Right lobe of liver (tissue), 6 donors: ENCODE measurements at places on chromosomes 7 and 10.

- no peak for DNase-seq
Observed at GRCh38 chr7:64907641-64908326, 4.7 kb downstream of the ZNF273 start.

- DNase-seq = no peak
Observed at GRCh38 chr10:117590101-117590875, 47.7 kb downstream of the EMX2 start.

- DNase-seq = no peak
Observed at GRCh38 chr10:33370434-33370930, 36.0 kb upstream of the NRP1 start.

DNA sequence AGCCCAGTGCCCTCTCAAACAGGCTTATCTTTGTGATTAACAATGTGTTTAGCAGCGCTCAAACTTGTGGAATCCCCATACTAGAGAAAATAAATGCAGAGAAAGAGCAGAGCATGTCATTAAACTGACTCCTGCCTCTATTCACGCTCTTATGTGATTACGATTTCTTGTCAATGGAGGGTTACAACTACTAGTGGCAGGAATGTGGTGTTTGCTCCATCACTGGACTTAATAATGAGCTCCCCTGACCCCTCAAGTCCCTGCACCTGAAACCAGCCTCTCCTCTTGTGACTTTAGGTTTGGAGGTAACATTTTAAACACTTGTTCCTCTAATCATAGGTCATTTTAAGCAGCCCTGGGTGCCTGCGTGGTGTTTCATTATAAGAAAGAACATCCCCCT is 121.9 kb downstream of the PLPP4 start:
- DNase-seq = no peak

GRCh38 chr7:144481833-144482232 is 78.3 kb upstream of the NOBOX start:
- no peak for DNase-seq

DNA sequence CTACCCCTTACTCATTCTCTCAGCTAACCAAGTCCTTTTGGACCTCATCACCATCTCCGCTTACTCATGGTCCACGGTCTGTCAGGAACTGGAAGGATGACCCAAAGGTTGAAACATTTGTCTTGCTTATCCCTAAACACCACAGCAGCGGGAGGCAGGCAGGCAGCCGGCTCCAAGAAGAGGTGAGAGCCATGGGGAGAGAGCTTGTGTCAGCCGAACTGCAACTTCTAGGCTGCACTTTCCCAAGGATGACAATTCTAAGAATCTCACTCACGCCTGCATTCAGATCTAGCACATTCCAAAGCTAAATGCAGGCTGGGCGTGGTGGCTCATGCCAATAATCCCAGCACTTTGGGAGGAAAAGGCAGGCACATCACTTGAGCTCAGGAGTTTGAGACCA is 86.0 kb downstream of the SPDYE5 start:
- DNase-seq = no peak

GRCh38 chr7:98372993-98373392 is 27.9 kb downstream of the BAIAP2L1 start:
- DNase-seq = no peak

GRCh38 chr7:40694026-40694809 is 559.4 kb downstream of the SUGCT start:
- DNase-seq = no peak

DNA sequence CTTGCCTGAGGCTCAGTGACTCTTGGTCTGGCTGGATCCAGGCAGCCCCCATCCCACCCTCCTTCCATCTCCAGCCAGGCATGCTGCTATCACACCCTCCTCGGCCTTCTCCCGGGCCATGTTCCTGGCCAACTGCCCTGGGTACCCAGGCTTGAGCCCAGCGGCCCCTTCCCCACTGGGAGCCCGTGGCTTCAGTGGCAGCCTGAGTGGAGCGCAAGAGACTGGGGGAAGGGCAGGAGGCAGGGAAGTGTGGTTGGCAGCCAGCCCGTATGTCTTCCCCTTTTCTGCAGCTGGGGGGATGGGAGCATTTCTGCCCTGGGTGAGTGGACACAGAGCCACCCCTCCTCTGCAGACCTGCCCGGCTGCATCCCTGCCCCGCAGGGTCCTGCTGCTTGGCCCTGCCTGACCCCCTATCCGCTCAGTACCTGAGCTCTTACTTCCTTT is 148.5 kb downstream of the ARHGAP22 start:
- no peak for DNase-seq

DNA sequence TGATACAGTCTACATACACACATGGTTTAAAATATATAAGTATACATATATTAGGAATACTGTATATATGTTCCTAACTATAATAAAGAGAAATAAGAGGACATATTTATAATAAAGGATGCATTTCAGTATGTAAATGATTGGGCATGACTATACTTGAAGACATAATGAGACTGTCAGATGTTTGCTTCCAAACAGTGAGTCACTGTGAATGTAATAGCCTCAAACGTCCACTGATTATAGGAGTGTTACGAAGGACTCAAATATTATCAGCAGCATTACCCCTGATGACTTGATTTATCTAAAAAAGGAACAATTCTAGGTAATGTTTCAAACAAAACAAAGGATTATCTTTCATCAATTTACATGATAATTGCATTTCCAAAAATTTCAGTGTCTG is 39.9 kb upstream of the NRBF2 start:
- no peak for DNase-seq

DNA sequence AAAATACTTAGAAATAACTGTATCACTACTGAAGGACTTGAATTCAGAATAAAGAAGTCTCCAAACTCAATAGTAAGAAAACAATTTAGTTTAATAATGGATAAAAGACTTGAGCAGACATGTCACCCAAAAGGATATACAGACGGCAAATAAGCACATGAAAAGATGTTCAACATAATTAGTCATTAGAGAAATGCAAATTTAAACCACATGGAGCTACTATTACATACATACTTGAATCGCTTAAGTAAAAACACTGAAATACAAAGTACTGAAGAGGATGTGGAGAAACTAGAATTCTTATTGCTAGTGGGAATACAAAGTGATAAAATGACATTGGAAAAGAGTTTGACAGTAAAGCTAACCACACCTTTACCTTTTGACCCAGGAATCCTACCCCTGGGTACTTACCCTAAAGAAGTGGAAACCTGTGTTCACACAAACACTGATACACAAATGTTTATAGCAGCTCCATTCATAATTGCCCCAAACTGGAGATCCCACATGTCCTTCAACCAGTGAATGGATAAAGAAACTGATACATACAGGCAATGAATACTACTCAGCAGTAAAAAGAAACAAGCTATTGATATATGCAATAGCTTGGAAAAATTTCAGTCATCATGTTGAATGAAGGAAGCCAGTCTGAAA is 54.3 kb upstream of the NFKB2 start:
- no peak for DNase-seq

DNA sequence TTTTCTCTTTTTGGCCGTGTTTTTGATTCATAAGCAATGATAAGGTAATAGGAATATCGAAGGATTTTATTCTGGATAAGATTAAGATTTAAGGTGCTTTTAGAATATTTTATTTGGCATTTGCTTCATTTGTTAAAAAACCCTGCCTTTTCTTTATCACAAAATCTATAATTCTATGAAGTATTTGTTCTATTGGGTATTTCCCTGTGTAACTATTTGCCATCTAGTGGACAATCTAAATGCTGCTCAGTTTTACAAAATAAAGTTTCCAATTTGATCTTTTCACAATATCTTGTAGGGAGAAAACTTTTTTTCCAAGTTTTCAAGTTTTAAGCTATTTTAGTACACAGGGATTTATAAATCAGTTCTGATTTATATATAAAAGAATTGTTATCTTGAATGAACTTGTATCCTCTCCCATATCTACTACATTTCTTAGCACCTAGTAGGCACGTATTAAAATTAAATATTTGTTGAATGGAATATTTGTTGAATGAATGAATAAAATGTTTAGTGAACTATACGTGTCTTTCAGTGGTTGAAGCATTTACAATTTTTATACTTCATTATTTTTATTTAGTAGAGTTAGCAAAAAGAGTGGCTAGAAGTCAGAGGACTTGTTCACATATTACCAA is 26.5 kb downstream of the ANKRD7 start:
- DNase-seq = no peak
